Neuronal stem cell (in vitro differentiated cells): ENCODE measurements at places on chromosomes 5 and 9.

- no peak for DNase-seq
Observed at GRCh38 chr5:115306011-115306536, 9.6 kb upstream of the CCDC112 start.

DNA sequence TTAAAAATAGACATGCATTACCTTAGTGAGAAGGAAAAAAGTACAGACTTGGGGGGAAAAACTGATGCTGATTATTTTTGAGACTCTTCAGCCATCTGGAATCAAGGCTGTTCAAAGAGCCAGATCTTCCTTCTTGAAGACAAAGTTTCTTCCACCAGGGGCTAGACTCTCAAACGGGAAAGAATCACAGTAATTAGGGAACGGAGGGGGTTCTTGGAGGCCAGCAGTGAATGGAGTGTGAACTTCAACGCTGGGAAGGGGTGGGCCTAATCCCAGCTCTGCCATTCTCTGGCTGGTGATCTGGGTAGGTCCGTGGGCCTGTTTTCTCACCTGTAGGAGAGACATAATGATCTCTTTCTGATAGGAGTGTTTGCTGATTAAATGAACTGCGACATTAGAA, 21.1 kb upstream of the LHX2 start:
- DNase-seq, result no peak

GRCh38 chr5:75439276-75439675, 72.2 kb downstream of the CERT1 start:
- DNase-seq, result no peak

- no peak for DNase-seq
Observed at GRCh38 chr5:38607930-38608564, 51.6 kb upstream of the LIFR start.

DNA sequence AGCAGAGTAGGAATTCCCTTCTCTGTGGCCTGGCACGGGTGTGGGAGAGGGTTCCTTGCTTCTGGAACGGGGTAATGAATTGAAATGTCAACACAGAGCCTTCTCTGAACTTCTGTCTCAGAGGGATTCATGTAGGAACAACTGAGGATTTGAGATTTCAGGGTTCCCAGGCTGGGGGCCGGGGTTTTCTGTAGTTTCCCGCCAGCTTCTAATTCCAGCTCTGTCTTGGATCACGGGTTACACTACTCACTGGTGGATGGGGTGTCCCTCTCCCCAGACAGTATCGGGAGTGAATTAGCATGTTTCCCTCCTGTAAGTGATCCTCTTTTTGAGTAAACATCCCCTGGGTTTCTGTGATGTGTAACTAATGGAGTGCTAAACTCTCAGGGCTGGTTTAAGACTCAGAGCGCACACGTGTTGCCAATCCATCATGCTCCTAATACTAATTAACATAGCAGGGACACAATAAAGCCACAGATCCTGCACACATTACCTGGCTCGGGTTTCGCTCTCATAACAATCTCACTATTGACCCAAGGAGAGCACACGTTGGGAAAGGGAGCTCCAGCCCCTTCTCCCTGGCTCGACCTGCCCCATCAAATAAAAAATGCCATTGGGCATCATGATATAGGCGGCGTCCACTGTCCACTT, 18.1 kb upstream of the DMRT2 start:
- no peak for DNase-seq

GRCh38 chr9:136722969-136723356, 10.6 kb downstream of the DIPK1B start:
- DNase-seq, result no peak

DNA sequence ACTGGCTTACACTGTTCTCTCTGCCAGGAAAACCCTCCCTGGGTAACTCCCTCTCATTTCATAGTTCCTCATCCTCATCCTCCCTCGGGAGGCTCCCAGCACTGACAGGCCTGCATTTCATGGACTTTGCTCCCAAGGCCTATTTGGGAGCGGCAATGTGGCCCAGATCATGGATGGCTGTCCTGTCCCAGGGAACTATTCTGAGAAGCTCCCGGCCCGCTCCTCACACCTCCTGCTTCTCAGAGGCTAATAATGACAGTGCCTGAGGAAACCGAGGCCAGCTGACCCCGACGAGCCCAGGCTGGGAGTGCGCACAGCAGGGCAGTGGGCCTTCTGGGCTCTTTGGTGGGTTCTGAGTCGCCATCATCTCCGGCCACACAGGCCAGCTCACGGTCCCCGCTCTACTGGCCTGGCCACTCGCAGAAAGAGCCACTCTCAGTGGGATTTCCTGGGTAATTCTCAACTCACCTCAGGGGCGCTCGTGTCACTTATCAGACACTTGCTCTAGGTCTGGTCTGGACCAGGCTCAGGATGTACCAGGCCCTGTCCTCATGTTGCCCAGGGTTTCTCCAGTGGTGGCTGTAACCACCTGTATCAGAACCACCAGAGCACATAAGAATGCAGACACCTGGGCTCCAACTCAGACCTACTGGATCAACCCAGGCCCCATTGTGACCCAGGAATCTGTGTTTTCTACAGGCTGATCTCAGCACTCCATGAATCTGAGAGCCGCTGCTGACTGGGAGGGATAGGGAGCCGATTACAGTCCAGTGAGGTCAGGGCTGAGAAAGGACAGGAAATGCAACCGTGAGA, 2.0 kb upstream of the DOLPP1 start:
- DNase-seq, result no peak

GRCh38 chr5:32505756-32506155, 61.2 kb upstream of the ZFR start:
- no peak for DNase-seq

- DNase-seq, result no peak
Observed at GRCh38 chr5:97009212-97009898, 73.5 kb downstream of the LNPEP start.

DNA sequence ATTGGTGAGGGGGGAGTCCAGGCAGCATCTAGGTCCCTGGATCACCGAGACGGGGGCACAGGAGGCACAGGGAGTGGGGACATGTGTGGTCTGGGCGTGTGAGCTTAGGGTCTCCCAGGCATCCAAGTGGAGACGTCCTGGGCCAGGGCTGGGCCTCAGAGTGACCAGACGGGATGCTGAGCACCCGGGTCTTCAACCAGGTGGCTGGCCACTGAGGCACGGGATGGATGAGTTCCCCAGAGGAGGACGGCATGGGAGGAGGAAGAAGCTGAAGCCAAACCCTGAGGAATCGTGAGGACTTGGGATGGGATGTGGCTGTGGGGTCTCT, 88.0 kb downstream of the LMX1B start:
- no peak for DNase-seq
